ENCODE measurements at places on chromosomes 6 and 20.

GRCh38 chr6:106253172-106253571 is 72.4 kb downstream of the ATG5 start:
- no peak for DNase-seq

GRCh38 chr20:35317416-35318210 is 25.4 kb upstream of the FAM83C start:
- peak; percentile 67 for DNase-seq

- DNase-seq, result no peak
Measured at GRCh38 chr6:52953911-52954839, 40.9 kb downstream of the GSTA4 start.

DNA sequence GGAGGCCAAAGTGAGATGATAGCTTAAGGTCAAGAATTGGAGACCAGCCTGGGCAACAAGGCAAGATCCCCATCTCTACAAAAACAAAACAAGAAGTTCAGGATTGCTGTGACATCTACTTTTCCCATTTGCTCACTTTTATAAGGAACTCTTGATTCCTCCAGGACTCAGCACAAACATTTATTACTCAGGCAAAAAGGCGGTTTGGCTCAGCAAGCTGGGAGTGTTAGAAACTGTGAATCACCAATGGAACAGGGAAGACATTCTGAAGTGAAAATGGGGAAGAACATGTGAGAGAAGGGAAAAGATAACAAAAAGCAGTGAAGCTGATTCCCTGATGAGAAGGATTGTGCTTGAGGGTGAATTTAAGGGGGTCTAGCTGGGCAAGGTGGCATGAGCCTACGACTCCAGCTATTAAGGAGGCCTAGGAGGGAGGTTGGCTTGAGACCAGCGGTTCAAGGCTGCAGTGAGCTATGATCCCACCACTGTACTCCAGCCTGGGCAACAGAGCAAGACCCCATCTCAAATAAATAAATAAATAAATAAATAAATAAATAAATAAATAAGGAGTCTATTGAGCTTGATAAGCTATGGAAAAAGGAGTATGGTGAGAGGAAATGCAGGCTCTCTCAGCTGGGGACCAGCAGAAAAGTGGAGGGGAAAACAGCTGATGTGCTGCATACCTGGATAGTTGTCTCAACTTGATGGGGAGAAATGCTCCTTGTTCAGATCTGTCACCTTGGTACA is 65.4 kb upstream of the HDDC2 start:
- DNase-seq, result no peak

- no peak for DNase-seq
Measured at GRCh38 chr20:10524643-10525042, 89.5 kb downstream of the SLX4IP start.
